ENCODE measurements at places on chromosomes 12 and 14.

DNA sequence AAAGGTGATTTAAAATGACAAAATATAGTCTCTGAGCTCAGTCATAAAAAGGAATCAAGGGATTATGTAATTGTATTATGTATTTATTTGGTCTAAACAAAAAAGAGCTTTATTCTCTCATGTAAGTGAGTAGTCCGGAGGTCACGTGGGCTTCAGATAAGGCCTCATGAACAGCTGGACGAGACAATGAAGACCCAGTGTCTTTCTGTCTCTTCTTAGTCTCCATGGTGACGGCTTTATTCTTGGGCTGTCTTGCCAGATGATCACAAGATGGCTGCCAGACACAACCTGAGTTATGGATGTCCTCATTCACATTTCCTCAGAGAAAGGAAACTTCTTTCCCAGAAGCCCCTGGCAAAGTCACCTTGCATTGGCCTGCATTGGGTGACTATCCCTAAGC, 98.6 kb downstream of the ARF6 start:
- DNase-seq: no peak

DNA sequence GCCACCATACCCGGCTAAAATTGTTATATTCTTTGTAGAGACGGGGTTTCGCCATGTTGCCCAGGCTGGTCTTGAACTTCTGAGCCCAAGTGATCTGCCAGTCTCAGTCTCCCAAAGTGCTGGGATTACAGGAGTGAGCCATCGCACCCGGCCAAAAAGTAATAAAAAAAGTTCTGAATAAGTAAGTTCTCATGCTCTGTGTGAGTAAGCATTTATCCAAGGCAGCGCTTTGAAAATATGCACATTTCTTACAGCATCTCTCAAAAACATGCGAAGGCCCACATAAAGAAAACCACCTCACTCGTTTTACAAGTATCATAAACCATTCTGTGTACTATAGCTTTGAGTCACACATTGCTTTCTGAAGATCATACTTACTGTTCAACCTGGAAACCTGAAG, 8.6 kb downstream of the GIT2 start:
- no peak for DNase-seq

GRCh38 chr12:71201136-71201679, 43.4 kb upstream of the TSPAN8 start:
- DNase-seq: no peak

DNA sequence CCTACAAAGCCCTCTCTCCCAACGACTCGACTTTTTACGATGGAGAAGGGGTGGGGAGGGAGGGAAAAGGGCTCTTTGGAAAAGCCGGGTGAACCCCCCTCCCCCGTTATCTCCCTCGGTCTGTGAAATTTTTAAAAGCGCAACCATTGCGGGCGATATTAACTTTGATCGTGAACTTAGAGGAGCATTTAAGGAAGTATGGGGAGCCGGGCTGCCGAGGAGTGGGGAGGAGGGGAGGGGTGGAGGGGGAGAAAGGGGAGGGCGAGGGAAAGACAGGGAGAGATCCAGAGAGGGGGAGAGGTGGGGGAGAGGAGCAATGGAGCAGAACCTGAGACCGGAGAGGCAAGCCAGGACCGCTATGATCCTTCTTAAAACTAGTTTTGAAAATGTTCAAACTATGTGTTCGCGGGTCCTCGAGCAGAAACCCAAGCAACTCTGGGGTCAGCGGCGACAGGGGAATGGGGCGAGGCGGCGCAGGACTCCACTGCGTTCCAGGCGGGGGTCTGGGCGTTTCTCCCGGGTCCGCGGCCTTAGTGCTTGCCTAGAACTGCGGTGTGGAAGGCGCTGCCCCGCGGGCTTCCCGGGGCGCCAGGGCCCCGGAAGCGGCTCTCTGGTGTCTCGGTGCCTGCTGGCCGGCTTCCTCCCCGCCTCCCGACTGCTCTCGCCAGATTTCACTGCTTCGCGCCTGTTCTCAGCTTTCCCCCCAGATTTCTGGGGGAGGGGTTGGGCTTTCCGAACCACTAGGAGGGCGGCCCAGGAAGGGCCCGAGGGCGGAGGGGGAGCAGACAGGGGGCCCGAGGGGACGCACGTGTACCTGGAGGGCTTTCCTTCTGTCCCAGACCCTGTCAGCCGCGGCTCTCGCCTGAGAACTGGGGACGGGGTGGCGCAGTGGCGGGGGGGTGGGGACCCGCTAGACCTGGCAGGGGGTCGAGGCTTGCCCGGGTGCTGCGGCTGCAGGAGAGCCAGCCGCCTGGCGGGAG, at the start of gene HOTAIR:
TSS of gene HOTAIR (minus strand) at position 871 of the 980 bp plus-strand sequence.
- DNase-seq: peak; percentile 56

- no peak for DNase-seq
Measured at GRCh38 chr12:15846887-15847286, 35.3 kb upstream of the STRAP start.

DNA sequence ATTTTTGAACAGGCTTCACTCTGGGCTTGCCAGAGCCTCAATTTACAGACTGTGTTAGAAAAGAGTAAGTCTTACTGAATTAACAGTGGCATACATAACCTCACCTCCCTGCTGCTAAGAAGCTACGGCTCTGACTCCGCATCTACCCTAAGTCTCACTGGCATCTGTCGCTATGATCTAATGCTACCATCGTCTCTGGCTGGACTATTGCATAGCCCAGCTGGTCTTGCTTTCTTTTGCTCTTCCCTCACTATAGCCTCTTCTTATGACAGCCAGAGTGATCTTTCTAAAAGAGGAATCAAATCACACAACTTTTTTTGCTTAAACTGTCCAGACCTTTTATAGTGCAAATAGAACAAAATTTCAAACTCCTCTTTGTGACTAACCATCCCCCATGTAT, 81.1 kb downstream of the SLC24A4 start:
- DNase-seq: no peak

DNA sequence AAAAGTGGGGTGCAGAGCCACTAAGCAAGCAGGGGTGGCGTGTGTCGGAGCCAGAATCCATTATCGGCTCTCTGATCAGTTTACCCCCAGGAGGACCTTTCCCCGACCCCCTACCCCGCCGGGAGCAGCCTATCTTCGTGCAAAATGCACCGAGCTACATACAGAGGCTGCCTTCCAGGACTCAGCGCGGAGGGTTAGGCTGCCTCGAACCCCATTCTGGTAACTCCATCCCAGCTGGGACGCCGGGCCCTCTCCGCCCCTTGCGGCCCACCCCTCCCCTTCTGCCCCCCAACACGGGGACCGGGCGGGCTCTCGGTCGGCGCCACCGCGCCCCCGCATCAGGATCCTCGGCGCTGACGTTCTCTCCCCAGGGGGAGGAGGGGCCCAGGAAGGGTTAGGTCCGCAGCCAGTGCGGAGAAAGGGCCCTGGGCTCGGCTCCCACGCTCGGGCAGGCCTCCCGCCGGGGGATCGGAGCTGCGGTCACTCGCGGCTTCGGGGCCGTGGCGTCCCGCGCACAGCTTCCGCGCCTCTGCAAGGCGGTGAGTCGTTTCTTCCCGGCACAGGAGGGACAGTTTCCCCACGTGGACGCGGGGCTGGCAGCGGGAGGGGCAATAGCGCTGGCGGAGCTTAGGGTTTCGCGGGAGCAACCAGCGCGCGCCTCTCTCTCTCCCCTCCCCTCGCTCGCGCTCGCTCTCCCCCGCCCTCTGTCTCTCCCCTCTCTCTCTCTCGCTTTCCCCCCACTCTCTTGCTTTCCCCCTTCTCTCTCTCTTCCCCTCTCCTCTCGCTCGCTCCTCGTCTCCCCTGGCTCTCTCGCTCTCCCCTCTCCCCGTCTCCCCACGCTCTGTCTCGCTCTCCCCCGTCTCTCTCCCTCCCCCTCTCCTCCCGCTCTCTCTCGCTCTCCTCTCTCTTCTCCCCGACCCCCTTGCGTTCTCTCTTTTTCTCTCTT, 12.5 kb upstream of the MAP3K9 start:
- peak; percentile 62 for DNase-seq

- no peak for DNase-seq
Measured at GRCh38 chr12:81229759-81230158, 151.9 kb downstream of the ACSS3 start.
